ENCODE measurements at places on chromosomes 4 and X.

DNA sequence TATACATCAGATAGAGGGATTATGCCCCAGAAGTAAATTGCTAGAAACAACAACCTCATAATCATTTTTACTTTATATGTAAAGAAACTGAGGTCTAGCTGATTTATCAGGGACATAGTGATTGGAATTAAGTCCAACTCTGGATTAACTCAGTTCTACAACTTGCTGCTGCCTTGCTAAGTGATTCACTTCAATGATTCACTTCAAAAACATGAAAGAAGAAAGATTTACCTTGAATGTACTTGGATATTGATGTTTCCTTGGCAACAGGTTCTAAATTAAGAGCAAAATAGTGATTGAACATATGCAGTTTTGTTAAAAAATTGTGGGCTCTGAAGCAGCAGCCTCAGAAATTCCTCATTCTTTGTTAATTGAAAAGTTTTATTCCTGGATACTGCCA, 99.8 kb upstream of the H2AZ1 start:
- DNase-seq = no peak

DNA sequence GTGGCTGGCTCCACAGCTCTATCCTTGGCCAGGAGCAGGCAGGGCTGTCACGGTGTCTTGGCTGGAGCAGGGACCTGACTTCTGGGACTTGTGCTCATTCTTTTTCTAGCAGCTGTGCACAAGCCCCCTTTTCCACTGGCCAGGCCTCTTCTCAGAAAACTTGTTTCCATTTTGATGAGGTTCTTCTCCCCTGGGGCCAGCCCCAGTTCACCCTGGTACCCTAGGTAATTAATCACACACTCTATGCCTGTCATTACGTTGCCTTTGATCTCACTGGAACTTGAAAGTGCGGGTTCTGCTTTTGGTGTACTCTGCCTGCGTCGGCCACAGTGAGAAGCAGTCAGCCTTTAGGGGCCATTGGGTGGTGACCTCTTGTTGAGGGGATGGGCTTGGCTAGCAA, 26.6 kb downstream of the DRD5 start:
- no peak for DNase-seq

GRCh38 chrX:138775517-138775916, 64.0 kb upstream of the FGF13 start:
- DNase-seq = no peak

DNA sequence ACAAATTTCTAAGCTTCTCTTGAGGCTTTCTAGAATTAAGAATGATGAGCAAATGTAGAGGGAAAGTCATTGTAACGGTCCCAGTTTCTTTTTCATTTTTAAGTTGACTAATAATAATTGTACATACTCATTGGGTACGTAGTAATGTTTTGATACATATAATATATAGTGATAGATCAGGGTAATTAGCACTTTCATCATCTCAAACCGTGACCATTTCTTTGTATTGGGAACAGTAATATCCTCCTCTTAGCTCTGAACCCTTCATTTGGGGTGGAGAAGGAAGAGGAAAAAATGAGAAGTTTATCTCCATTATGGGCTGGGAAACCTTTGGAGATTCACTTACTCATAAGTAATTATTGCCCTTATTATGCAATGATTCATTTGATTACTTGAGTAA, 39.0 kb upstream of the GBA3 start:
- no peak for DNase-seq

GRCh38 chr4:108398316-108398715, 222.1 kb upstream of the RPL34 start:
- no peak for DNase-seq

GRCh38 chr4:26161030-26161824, 159.6 kb upstream of the RBPJ start:
- no peak for DNase-seq

GRCh38 chr4:108070775-108071174, 81.1 kb downstream of the HADH start:
- DNase-seq = no peak

GRCh38 chr4:95749204-95749603, 90.7 kb upstream of the PDHA2 start:
- no peak for DNase-seq

DNA sequence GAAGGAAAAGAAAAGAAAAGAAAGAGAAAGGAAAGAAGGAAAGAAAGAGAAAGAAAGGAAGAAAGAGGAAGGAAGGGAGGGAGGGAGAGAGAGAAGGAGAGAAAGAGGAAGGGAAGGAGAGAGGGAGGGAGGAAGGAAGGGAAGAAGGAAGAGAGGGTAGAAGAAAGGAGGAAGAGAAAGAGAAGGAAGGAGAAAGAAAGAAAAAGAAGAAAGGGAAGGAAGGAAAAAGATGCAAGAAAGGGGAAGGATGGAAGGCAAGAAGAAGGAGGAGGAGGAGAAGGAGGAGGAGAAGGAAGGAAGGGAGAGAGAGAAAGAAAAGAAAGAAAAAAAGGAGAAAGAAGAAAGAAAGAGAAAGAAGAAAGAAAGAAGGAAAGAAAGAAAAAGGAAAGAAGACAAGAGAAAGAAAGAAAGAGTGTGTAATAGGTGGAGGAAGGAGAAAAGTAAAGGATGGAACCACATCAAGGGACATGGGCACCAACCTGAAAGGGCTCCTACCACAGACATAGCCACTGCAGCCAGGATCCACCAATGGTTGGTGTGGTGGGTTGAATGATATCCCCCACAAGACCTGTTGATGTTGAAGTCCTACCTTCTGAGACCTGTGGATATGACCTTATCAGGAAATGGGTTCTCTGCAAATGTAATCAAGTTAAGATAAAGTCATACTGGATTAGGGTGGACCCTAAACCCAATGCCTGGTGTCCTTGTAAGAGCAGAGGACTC, 80.2 kb downstream of the RELL1 start:
- no peak for DNase-seq

DNA sequence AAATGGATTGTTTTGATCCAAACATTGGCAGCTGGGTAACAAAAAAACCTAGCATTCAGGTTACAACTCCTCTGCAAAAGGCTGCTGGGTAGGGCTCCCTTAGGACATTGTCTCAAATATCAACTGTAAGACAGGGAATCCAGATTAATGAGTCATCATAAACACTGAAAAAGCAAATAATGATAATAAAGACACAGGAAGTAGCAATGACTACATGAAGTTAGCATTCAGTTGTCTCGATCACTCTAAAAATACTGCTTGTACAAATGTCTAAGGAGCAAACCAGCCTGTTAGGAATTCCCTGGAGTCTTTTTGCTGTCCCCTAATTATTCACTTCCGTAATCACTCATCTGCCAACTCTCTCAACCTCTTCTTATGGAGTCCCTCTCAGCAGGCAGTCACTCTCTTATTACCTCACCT, 259.2 kb downstream of the GPC3 start:
- no peak for DNase-seq

DNA sequence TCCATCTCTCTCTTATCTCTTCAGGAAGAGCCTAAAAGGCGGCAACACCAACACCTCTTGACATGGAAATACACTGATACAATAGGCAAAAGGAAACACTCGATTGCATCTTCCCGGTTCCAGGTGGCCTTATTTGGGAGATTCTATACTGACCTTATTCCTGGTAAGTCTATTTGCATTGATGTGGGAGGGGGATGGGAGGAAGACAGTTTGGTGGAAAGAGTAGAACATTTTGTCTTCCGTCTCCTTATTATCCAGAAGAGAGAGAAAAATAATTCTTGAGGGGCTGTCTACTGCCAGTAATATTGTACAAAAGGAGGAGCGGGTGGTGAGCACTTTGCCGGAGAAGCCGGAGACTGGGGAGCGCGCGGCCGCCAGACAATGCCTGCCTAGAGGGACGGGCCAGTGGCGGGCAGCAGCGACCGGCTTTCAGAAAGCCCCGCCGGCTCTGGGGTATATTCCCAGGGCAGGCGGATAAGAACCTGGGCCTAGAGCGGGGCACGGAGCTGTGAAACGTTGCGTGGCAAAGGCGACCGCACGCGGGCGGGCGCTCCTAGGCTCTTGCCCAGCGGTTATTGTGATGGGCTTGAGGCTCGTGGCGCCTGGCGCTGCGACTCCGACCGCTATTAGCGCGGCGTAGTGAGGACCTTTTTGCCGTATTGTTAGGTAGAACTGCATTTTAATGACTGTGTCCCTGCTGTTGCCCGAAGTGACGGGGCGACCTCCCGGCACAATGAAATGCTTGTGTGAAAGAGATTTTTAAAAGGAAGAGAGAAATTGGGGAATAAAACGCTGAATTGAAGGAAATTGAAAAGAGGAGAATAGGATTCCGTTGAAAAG, 518 bp downstream of the PRDM8 start:
- no peak for DNase-seq

GRCh38 chr4:519203-519651, 20.2 kb downstream of the PIGG start:
- DNase-seq = no peak

- no peak for DNase-seq
Observed at GRCh38 chr4:84389406-84389805, 109.7 kb downstream of the NKX6-1 start.

DNA sequence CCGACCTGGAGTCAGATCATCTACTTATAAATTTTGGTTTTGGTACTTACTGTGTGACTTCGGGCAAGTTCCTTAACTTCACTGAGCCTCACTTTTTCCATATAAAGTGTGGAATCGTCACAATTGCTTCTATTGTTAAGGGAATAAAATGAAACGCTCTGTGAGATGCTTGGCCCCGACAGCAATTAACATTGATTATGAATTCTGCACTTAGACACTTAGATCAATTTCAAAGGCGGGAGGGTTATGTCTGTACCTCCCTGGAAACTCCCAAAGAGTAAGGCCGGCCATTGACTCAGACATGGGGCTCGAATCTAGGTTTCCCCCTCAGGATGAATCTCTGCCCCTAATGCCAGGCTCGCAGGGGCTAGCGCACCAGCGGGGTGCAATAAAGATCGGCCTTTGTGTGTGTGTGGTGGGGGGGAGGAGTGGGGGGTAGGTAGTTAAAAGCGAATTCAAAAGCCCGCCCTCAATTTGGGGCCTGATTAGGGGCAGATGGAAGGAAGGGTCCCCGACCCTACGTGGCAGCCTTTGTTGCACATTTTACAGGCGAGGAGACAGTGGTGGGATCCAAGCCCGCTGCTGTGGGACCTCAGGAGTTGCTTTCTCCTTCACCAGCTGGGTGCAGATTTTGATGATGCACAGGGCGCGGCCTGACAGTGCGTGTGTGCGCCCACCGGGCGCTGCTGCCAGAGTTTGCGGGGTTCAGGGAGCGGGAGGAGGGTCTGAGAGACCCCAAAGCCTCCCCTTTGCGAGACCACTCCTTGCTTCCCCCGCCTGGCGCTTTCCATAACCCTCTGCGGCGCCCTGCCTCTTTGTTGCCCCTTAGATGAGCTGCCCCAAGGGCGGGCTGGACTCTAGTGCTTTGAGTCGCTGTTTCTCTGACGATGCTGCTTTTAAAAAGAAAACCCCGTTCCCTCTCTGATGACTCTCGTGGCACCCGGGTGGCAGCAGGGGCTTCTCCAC, 9.6 kb downstream of the MSX1 start:
- no peak for DNase-seq

GRCh38 chr4:17526695-17527477, 11.9 kb downstream of the CLRN2 start:
- no peak for DNase-seq

DNA sequence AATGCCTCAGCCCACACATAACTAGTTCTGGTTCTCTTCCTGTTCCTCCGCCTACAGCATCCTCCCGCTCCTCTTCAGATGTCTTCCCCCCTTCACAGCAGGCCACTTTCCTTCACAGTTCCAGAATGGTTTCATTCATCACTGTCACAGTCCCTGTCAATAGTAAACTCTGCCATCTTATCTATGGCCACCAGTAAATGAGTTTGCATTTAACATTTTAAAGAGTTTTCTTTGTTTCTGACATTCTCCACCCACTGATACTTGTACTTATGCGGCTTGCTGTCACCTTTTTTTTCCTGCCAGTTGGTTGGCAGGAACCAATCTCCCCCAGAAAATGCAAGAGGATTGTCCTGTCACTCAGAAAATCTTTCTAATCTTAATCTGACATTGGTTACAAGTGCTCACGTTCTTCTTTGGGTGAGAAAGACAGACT, 114.1 kb downstream of the GLUD2 start:
- DNase-seq = no peak

GRCh38 chr4:6322067-6322760, 52.6 kb downstream of the WFS1 start:
- no peak for DNase-seq

DNA sequence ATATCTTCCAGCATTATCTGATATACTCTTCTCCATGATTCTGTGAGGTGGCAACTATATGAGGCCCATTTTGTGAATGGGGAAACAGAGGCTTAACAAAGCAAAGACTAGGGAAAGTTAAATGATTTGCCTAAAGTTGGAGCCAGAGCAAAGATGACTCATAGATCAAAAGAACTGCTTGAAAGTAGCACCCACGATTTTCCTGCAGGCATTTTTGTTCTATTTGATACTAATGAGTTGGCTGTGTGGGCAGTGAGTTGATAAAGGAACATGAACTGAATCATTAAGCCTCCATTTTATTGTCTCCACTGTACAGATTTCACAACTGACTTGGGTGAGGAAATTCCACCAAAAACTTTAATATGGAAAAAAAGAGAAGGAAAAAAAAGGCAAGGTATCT, 138.9 kb upstream of the IGFBP7 start:
- DNase-seq = no peak

GRCh38 chr4:23369331-23369730, 520.5 kb downstream of the PPARGC1A start:
- no peak for DNase-seq

DNA sequence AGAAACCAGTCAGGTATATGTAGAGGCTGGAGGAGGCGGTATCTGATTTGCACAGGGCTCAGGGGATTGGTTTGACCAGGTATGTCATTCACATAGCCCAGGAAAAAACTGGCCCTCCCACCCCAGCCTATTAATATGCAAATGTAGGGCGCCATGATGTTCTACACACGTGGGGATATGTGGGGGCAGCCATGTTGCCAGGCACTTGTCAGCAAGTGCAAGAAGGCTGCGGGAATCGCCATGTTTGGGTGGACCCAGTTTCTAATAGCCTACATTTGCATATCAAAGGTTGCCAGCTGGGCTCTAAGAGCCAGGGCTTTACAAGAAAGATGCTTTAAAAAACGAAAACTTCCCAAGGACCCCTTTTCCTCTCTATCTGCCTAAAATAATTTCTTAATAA, 335.1 kb downstream of the SMARCA1 start:
- no peak for DNase-seq

DNA sequence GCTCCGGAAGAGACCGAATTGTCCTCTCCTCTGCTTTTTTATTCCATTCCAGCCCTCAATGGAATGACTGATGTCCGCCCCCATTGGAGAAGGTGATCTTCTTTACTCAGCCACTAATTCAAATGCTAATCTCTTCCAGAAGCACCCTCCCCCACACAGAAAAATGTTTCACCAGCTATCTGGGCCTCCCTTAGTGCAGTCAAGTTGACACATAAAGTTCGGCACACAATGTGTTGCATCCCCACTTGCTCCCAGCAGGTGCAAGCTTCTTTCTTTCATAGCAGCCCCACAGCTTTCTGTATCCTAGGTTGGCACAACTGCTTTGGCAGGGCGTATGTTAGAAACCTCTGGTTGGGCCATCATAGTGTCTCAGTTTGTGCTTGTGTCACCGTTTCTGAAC, 73.3 kb upstream of the TLR3 start:
- no peak for DNase-seq
